ENCODE measurements at places on chromosomes 5 and 9. TPM values are rescaled to one million over a fixed set of nuclear protein-coding genes. Genes with fewer than 3 reads are reported as not detected.

Gene CKMT2
- 1.4 TPM for total RNA-seq

GRCh38 chr5:77912721-77913120, 136.6 kb upstream of the TBCA start:
- H3K4me1 ChIP-seq: no peaks in the 10 kb centered on the region
- H3K36me3 ChIP-seq: no peaks in the 10 kb centered on the region
- no peak for DNase-seq
- H3K4me3 ChIP-seq: no peak overlapping the region
- no peak overlapping the region for H3K27ac ChIP-seq

Gene DMRT3
- 0.24 TPM for total RNA-seq

- H3K4me3 ChIP-seq: no peak overlapping the region
- no peaks in the 10 kb centered on the region for H3K27me3 ChIP-seq
- peaks cover 50% of the 10 kb centered on the region for H3K36me3 ChIP-seq
- DNase-seq: no peak
- no peak overlapping the region for H3K27ac ChIP-seq
- H3K4me1 ChIP-seq: peaks cover 5% of the 10 kb centered on the region
Measured at GRCh38 chr5:5436203-5436760, 13.8 kb downstream of the ICE1 start.

Gene DBH
- total RNA-seq: not detected

- no peaks in the 10 kb centered on the region for H3K27me3 ChIP-seq
- no peaks in the 10 kb centered on the region for H3K4me1 ChIP-seq
- no peak overlapping the region for H3K4me3 ChIP-seq
- no peak for DNase-seq
- no peak overlapping the region for H3K27ac ChIP-seq
- H3K36me3 ChIP-seq: peaks cover 100% of the 10 kb centered on the region
Measured at GRCh38 chr9:108894225-108894997, 32.3 kb downstream of the ACTL7A start.

Gene NUTM2F
- not detected for total RNA-seq

Gene PITX1
- 0.47 TPM for total RNA-seq

- no peaks in the 10 kb centered on the region for H3K36me3 ChIP-seq
- H3K27me3 ChIP-seq: no peaks in the 10 kb centered on the region
- DNase-seq: peak; percentile 90
- peak within 1 kb of the TSS; percentile 69 for H3K4me3 ChIP-seq
- H3K4me1 ChIP-seq: peaks cover 57% of the 10 kb centered on the region
- H3K27ac ChIP-seq: peak within 1 kb of the TSS; percentile 84
Measured at GRCh38 chr5:39424736-39425637, at the start of gene DAB2. DAB2 (minus strand) TSS chr5:39424980; CDS start chr5:39394320, 30,660 bp downstream.

Gene PCDHGA2
- 2.7 TPM for total RNA-seq

Gene TAS2R1
- not detected for total RNA-seq

DNA sequence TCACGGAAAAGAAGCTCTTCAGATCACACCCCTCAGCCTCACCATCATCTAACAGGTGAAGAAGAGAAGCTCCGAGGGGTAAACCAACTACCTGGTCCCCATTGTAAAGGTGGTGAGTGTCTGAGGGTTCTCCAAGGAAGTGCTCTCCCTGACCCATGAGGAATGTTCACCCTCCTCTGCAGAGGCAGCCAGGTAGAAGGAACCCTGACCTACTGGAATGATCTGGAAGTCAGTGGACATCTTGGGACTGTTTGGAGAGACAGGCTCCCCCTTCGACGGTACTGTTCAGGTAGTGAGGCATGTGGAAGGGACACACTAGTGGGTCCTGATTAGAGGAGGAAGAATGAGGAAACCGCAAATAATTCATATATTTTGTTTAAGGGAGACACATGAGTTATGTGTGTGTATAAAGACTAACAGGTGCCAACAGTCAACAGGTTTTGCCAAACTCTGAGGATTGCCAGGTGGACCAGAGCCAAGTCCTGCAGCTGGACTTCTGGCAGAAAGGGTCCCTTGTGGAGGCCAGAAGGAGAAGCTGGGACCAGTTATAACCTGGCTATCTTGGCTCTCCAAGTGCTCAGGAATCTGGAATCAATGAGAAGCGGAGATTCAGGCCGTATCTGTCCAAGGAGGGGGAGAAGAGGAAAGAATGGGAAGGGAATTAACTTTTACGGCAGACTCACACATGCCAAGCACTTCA, 3.0 kb upstream of the ZBTB34 start:
- H3K4me1 ChIP-seq: peaks cover 19% of the 10 kb centered on the region
- H3K4me3 ChIP-seq: no peak overlapping the region
- H3K27ac ChIP-seq: no peak overlapping the region
- no peak for DNase-seq
- peaks cover 8% of the 10 kb centered on the region for H3K27me3 ChIP-seq
- no peaks in the 10 kb centered on the region for H3K36me3 ChIP-seq

DNA sequence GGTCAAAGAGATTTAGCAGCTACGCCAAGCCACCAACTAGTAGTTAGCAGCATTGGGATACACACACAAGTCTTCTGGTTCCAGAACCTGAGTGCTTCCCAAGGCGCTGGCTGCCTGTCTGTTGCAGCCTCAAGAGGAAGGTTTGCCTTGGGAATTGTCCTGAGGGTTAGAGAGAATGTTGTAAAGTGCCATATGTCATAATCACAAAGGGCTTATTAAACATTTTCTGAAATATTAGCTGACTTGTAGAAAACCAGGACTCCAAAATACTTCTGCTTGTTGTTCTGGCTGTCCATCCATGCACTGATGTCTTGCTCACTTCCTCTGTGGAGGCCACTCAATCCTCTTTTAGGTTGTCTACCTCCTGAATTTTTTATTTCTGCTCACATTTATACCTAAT, 46.3 kb downstream of the SLC36A1 start:
- no peak overlapping the region for H3K27ac ChIP-seq
- H3K4me1 ChIP-seq: no peaks in the 10 kb centered on the region
- H3K27me3 ChIP-seq: no peaks in the 10 kb centered on the region
- DNase-seq: no peak
- no peak overlapping the region for H3K4me3 ChIP-seq
- peaks cover 14% of the 10 kb centered on the region for H3K36me3 ChIP-seq

Gene FAM221B
- total RNA-seq: 0.32 TPM

Gene IFNA8
- not detected for total RNA-seq

Gene DRD1
- 0.62 TPM for total RNA-seq

Gene ORM2
- 3.1 TPM for total RNA-seq

DNA sequence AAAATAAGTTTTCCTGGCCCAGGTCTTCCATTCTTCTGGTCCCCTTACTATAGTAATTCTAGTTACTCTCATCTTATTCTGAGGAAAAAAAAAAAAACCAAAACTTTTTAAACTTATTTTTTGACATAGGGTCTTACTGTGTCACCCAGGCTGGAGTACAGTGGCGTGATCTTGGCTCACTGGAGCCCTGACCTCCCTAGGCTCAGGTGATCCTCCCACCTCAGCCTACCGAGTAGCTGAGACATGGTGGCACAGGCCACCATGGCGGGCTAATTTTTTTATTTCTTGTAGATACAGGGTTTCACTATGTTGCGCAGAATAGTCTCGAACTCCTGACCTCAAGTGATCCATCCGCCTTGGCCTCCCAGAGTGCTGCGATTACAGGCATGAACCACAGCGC, 38.4 kb downstream of the SNAPC3 start:
- no peak overlapping the region for H3K4me3 ChIP-seq
- no peaks in the 10 kb centered on the region for H3K27me3 ChIP-seq
- peaks cover 91% of the 10 kb centered on the region for H3K36me3 ChIP-seq
- no peaks in the 10 kb centered on the region for H3K4me1 ChIP-seq
- no peak overlapping the region for H3K27ac ChIP-seq

GRCh38 chr5:106510321-106510720, 1160.4 kb downstream of the EFNA5 start:
- H3K27ac ChIP-seq: no peak overlapping the region
- no peaks in the 10 kb centered on the region for H3K4me1 ChIP-seq
- no peak overlapping the region for H3K4me3 ChIP-seq
- DNase-seq: no peak
- no peaks in the 10 kb centered on the region for H3K27me3 ChIP-seq

Gene FAM153A
- 3.7 TPM for total RNA-seq

DNA sequence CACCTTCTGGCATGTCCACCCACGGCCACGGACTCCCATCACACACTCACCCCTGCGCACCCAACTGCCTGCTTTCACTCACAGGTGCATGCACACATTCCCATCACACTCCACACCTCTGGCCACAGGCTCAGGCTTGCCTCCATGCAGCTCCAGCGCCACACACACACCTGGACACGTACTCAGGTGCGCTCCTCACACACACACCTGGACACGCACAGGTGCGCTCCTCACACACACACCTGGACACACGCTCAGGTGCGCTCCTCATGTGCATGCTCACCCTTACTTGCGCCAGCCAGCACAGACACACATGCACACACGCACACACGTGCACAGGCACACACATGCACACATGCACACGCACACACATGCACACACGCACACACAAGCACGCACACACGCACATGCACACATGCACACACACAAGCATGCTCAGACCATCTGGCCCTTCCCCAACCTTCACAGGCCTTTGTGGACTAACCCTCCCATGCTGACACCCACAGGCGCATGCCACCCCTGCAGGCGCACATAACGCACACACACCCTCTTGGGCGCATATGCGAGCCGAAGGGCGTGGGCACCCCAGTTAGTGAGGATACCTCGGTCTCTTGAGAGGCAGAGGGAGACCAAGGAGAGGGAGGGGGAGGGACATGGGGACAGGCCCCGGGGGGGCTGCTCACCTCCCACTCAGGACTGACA, 8.3 kb downstream of the GRIN1 start:
- H3K36me3 ChIP-seq: no peaks in the 10 kb centered on the region
- no peaks in the 10 kb centered on the region for H3K4me1 ChIP-seq
- H3K4me3 ChIP-seq: no peak overlapping the region
- no peak for DNase-seq
- no peak overlapping the region for H3K27ac ChIP-seq

DNA sequence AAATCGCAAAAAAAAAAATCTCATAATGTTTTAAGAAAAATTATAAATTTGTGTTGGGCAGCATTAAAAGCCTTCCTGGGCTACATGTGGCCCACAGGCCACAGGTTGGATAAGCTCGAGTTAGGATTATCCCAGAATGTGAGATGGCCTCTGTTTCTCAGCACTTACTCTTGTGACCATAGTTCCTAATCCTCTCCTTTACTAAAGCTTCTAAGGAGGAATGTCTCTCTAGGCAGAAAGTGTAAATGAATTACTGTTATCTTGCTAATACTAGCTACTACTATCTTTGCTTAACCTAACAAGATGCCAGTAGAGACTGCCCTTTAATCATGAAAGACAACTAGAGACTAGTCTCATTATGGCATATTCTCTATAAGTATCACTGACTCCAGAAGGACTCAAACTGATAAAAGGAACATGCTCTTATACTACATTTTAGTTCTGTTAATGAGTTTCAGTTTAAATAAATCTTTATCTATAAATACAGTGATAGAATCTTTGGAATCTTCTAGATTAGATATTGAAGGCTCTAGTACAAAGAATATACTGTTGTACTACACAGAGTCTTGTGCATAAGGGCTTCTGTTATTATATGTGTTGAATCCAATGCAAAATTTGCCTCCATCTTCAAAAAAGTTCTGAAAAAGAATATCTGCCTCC, 13.8 kb downstream of the INVS start:
- H3K27me3 ChIP-seq: no peaks in the 10 kb centered on the region
- peaks cover 16% of the 10 kb centered on the region for H3K36me3 ChIP-seq
- H3K27ac ChIP-seq: no peak overlapping the region
- H3K4me1 ChIP-seq: no peaks in the 10 kb centered on the region
- no peak overlapping the region for H3K4me3 ChIP-seq
- no peak for DNase-seq

Gene ATP6V1G1
- total RNA-seq: 104 TPM

DNA sequence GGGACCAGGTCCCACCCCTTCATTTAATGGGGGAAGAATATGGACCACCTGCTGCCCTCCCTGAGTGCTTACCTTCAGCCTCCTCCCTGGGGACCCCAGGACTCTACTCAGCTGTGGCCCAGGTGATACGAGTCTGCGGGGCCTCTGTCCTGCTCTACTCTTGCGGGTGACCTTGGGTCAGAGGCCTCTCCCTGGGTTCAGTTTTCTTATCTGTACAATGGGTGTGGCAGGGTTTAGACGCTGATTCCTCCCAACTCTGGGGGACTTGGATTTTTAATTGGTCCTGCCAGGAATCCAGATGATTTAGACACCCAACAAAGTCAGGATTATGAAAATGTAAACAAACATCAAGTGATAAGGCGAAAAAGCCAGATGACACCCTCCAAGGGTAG, 25.0 kb downstream of the FAM163B start:
- H3K4me3 ChIP-seq: no peak overlapping the region
- H3K27ac ChIP-seq: no peak overlapping the region
- H3K27me3 ChIP-seq: peaks cover 47% of the 10 kb centered on the region
- no peak for DNase-seq
- no peaks in the 10 kb centered on the region for H3K36me3 ChIP-seq

DNA sequence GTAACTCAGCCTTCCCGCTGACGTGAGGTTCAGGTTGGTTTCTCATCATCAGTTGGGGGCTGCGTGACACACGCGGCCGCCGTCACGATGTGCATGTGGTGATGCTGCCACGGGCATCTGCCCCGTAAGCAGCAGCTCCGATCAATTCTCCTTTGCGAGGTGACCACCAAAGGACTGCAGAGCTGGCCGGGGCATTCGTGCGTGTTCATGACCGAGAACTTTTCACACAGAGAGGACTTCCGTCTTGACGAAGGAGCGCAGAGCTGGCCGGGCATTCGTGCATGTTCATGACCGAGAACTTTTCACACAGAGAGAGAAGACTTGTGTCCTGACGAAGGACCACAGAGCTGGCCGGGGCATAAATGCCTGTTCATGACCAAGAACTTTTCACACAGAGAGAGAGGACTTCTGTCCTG, 3.8 kb upstream of the LCN1 start:
- no peaks in the 10 kb centered on the region for H3K4me1 ChIP-seq
- H3K36me3 ChIP-seq: no peaks in the 10 kb centered on the region
- peaks cover 10% of the 10 kb centered on the region for H3K27me3 ChIP-seq
- no peak overlapping the region for H3K4me3 ChIP-seq
- DNase-seq: no peak
- H3K27ac ChIP-seq: no peak overlapping the region

DNA sequence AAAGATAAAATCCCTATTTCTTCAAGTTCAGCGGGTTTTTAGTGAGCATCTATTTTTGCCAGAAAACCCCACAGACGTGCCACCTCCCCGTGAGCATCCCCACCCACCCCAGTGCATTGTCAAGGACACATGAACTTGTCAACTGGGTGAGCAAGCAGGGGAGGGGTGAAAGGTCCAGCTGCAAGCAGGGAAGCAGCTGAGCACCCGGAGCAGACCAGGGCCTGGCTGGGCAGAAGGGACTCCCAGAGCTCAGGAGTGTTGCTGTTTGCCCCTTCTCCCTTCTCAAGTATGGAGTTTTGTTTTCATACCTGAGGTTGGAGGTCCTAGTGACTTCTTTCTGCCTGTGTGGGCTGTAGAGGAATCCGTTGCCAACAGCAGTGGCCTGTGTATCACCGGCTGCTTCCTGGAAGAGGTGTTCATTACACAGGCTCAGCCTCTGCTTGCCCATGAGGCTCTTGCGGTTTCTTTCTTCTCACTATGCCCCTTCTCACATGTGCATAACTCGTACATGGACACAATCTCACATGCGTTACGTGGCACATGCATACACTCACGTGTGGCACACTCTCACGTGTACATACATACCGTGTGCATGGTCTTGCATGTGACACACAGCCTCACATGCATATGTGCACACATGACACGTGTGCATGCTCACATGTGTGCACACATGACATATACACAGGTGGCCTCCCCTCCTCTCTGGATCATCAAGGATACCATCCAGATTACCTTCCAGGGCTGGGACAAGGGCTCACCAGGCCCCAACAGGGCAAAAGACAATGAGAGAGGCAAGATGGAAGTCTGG, 126.7 kb downstream of the MVB12B start:
- no peak overlapping the region for H3K27ac ChIP-seq
- H3K36me3 ChIP-seq: peaks cover 29% of the 10 kb centered on the region
- no peaks in the 10 kb centered on the region for H3K27me3 ChIP-seq

Gene PCDHGB3
- 2.2 TPM for total RNA-seq

All from lower lobe of right lung (tissue), 2 donors.